ENCODE measurements at places on chromosomes 4 and X. TPM values are rescaled to one million over a fixed set of nuclear protein-coding genes. Genes with fewer than 3 reads are reported as not detected.

Gene TEC
- 8.3 TPM for total RNA-seq

Gene TCEAL2
- not detected for total RNA-seq

Gene CENPVL2
- total RNA-seq, result not detected

Gene TMEM271
- total RNA-seq, result not detected

Gene NSG1
- total RNA-seq, result not detected

Gene PCSK1N
- total RNA-seq, result not detected

GRCh38 chrX:9888953-9889470 lies 78.1 kb upstream of the CLDN34 start:
- H3K27me3 ChIP-seq, result no peaks in the 10 kb centered on the region
- DNase-seq, result no peak
- no peak overlapping the region for H3K4me3 ChIP-seq
- H3K27ac ChIP-seq, result no peak overlapping the region

GRCh38 chr4:84626673-84627072 lies 43.7 kb downstream of the CDS1 start:
- no peak for DNase-seq
- H3K4me3 ChIP-seq, result no peak overlapping the region
- peaks cover 3% of the 10 kb centered on the region for H3K4me1 ChIP-seq
- H3K27ac ChIP-seq, result no peak overlapping the region
- peaks cover under 1% of the 10 kb centered on the region for H3K27me3 ChIP-seq

DNA sequence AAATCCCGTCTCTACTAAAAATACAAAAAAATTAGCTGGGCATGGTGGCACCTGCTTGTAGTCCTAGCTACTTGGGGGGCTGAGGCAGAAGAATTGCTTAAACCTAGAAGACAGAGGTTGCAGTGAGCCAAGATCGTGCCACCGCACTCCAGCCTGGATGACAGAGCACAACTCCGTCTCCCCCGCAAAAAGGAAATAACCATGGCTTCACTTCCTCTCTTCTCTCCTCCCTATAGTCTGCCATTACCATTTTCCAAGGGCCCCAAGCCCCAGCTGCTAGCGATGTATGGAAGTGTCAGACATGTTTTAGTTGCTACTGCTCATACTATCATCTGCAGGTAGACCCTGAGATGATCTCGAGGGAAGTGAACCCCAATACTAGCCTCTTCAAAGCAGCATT lies 177.3 kb upstream of the FAM9B start:
- H3K27me3 ChIP-seq, result no peaks in the 10 kb centered on the region
- H3K4me1 ChIP-seq, result no peaks in the 10 kb centered on the region
- no peak for DNase-seq
- H3K36me3 ChIP-seq, result no peaks in the 10 kb centered on the region
- H3K27ac ChIP-seq, result no peak overlapping the region

DNA sequence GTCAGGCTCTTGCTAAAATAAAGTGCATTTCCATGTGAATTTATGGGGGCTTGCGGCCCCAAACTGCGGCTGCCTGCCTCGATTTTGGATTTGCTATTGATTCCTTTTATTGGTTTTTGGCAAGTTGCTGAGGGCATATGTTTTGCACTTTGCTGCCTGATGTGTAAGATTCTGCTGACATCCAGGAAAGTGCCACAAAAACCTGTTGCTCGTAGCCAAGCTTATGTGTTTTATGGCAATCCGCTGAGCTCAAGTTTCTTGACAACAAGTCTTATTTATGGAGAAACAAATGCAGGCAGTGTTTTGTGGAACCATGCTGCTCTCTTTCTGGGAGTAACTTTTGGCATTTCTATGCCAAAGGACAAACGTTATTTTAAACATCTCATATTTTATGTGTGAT lies 97.3 kb upstream of the DDIT4L start:
- H3K4me3 ChIP-seq, result no peak overlapping the region
- H3K36me3 ChIP-seq, result no peaks in the 10 kb centered on the region
- DNase-seq, result no peak
- no peaks in the 10 kb centered on the region for H3K4me1 ChIP-seq
- H3K27ac ChIP-seq, result no peak overlapping the region

- H3K27me3 ChIP-seq, result no peaks in the 10 kb centered on the region
- DNase-seq, result no peak
- no peaks in the 10 kb centered on the region for H3K36me3 ChIP-seq
- no peak overlapping the region for H3K27ac ChIP-seq
Observed at GRCh38 chr4:174669270-174669669, 147.0 kb upstream of the HPGD start.
